ENCODE measurements at places on chromosomes 5 and 9.

DNA sequence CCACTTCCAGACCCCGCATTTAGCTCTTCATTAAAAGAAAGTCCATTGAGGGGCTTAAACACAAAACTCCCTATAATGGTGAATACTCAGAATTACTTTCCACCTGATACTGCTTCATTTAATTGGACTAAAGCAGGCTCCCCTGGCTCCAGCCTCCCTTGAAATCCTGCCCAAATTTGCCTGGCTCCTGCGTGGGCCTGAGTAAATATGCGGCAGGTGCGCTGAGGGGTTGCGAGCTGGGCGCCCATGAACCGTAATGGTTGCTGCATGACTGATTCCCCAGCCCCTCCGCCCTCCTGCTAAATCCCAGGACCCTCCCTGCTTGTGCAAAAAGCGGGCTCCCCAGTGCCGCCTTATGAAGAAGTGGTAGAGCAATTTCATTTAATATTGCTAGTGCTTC lies 639.7 kb downstream of the BNC2 start:
- no peak for DNase-seq

DNA sequence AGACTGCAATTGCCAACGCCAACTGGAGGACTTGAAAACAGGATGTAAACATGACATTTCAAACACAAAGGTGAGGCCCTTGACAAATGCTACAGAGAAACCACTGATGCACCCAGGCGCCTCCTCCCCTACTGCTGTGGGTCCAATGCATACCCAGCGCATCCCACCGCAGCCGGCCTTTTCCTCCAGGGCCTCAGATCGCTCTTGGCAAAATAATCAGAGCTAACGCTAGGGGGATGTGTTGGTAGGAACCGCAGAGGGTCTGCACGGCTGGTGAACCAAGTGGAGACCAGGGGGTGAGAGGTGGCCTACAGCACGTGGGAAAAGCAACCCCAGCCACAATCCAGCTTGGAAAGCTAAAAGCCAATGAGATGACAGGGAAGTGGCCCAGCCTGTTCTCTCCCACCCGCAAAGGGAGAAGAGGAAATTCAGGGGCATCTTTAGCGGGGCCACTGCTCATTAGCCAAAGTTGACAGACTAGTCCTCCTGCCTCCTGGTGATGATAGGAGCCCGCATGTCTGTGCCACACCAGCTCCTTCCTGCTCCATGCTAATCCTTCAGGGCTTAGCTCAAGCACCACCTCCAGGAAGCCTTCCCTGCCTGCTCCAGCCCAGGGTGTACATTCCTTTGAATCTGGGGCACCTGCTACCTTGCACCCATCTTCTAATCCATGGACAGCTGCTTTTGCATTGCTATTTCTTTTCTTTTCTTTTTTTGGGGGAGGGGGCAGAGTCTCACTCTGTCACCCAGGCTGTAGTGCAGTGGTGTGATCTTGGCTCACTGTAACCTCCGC lies 5.9 kb downstream of the FAM163B start:
- DNase-seq, result no peak

DNA sequence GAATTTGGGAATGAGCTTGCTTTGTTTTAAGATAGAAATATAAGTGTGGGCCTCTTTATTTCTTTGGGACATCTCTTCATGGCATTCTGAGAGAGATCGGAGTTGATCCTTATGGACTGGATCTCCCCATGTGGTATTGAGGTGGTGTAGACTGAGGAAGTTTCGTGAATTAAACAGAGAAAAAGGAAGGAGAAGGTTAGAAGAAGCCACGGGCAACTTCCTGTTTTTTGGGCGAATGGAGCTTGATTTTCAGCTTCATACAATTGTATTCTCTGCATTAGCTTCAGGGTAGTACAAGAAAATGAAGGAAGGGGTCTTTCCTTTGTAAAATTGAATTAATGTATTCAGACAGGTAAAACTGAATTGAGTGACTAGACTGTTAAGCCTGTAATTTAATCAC lies 70.5 kb upstream of the HMHB1 start:
- DNase-seq, result no peak

GRCh38 chr9:80561526-80561925 lies 989.8 kb downstream of the TLE4 start:
- DNase-seq, result no peak
